ENCODE measurements at places on chromosomes 4 and X.

DNA sequence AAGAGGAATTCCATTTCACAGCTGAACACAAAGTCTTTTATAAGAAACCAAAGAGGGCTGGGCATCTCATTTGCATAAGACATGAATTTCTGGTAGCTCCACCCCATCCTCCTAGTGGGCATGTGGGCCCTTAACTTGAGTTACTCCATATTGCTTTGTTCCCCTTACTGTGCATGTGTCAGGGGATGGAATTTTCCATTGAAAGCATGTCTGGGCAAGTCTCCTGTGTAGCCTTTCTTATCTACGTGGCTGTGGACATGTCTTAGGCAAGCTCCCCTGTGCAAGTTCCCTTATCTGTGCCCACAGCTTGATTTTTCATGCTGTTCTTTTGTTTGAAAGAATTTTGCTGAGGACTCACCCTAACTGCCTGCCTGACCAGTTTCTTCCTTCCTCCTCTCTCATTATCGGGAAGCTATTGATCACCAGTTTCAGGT is 123.5 kb upstream of the JADE1 start:
- no peak for DNase-seq

- no peak for DNase-seq
Measured at GRCh38 chr4:20428436-20429160, 176.9 kb downstream of the SLIT2 start.

DNA sequence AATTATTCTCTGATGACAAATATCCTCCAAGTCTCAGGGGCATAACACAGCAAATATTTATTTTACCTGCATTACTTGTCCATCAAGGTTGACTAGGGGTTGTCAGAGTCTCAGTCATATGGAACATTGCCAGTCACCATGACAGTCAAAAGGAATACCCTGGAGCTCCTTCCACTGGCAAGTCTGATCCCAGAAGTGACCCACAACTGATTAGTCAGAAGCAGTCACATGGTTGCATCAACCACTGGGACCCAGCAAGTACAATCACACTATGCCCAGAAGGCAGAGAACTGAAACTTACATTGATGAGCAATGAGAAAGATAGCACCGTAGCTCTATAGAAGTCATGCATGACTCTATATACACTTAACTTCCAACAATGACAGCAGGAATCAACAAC is 41.9 kb upstream of the SOD3 start:
- DNase-seq = no peak

DNA sequence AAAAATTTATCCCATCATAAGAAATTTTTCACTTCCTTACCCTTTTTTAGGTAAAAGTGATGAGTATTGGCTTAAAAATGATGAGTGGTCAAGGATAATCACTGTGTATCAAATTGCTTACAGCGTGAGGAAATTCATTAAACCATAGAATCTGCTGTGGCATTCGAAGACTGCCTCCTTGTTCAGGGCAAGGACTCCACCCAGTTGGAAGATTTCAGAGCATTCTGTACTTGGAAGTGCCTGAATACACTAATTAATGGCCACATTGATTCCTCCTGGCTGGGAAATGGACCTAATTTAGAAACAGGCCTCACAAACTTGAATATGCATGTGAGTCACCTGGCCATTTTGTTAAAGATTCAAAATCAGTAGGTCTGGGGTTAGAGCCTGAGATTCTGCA is 83.2 kb downstream of the HHIP start:
- no peak for DNase-seq

DNA sequence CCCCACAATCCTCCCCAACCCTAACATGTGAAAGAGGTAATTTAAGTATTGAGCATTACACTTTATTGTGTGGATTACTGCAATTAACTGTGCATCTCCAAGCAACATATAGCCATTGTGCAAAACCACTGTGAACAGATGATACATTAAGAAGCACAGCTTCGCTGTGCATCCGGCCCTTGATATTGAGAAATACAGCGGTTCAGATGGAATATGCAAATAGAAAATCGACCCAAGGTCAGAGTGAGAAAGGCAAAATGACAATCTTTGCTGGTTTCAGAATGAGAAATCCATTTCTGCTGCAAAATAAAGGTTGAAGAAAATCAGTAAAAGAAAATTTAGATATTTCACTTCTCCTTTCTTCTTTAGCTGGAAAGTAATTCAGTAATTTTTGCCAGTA is 805.9 kb upstream of the GRID2 start:
- DNase-seq = no peak

DNA sequence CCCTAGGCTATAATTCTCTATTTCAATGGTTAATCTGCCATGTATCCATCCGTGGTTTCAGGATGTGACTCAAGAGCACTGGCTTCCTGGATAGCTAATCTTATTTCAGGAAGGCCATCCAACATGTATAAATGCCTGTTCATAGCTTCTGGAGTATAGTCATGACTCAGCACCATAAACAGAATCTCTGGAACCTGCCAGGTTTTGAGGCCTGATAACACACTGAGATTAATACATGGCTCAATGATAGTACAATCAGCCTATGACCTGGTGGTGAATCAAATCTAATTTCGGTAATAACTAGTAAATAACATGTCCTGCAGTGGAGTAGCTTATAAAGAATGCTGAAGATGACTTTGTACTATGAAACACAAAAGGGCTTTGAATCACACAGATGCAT is 5.7 kb upstream of the IL13RA2 start:
- peak; percentile 21 for DNase-seq

DNA sequence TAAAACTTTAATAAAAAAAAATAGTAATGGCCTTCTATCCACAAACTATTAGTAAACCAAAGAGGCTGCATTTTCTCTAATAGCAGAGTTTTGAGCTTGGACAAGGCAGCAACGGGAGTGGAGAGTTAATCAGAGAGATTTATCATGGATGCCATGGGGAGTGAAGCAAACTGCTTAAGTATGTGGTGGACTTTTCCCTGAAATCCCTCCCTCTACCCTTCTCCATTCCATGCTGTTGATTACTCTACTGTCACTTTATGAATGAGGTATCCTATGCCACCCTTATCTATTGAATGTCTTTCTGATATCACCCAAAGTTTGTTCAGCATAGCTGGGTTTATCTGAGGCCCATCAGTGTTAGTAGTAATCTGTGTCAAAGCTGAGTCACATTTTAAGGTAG is 335.6 kb upstream of the TRAM1L1 start:
- DNase-seq = no peak

GRCh38 chrX:123854329-123854728 is 5.5 kb upstream of the XIAP start:
- no peak for DNase-seq

DNA sequence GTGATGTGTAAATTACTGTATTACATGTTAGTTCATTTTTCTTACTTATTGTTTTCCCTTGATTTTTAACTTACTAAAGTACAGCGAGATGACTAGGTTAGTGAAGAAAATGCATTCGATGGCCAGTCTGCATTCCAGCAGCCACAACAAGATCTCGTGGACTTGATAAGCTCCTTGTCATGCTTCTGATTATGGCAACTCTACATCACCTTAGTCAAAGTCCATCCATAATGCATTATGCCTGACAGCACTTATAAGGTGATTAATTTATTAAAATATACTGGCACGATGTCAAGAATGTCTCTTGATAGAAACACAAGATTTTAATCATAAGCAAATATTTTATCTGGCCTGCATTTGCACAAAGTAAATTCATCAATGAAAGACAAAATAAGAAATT is 109.9 kb upstream of the NAP1L5 start:
- DNase-seq = no peak

- peak; percentile 11 for DNase-seq
Measured at GRCh38 chr4:93791570-93792195, 36.9 kb upstream of the ATOH1 start.

DNA sequence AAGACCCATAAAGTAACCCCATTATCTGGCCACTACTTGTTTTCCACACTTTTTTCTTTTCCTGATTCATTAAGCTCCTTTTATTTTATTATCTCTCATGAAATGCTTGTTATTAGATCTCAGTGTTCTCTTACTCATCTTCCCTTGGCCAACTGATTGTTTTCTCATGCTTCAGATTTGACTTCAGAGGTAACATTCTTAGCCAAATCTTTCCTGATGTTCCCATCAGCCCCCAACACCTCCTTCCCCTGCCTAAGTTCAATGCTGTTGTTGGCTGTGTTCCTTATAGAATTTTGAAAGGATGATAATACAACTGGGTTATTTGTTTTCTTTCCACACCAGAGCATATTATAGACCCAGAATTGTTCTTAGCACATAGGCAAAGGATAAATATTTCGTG is 75.6 kb downstream of the BMPR1B start:
- no peak for DNase-seq

- no peak for DNase-seq
Measured at GRCh38 chrX:28966331-28966730, 379.1 kb downstream of the IL1RAPL1 start.
